ENCODE measurements at places on chromosomes 11 and 22.

DNA sequence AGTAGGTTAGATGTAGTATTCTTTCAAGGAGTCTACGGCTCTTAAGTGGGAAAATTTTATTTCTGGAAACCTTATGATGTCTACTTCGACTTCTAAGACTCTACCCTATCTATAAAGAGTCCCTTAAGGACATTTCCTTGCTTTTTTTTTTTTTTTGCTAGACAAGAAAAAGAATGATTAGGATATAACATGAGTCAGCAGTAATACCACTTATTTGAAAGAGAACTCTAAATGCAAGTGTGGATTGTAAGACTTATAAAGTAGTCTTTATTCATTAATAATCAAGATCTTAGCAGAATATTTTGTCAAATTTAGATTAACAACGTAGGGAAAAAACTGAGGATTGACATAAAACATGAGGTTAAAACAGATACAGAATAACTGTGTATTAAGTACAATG, 71.0 kb downstream of the DKK3 start:
- no peak for ATAC-seq

GRCh38 chr22:44822534-44822933, 70.2 kb downstream of the ARHGAP8 start:
- ATAC-seq, result no peak

DNA sequence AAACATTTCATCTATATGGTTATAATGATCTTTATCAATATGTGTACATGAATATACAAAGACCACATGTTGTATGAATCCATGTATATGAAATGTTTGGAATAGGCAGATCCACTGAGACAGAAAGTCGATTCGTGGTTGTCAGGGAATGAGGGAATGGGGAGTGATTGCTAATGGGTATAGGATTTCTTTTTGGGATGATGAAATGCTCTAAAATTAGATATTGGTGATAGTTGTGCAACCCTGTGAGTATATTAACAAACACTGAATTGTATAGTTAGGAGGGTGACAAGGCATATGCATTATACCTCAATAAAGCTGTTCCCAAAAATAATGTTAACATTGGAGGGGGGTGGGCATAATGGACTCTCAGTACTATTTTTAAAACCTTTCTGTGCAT, 5.0 kb upstream of the PTPMT1 start:
- ATAC-seq, result no peak

- ATAC-seq, result no peak
Observed at GRCh38 chr11:84543367-84544159, 1083.6 kb downstream of the DLG2 start.

DNA sequence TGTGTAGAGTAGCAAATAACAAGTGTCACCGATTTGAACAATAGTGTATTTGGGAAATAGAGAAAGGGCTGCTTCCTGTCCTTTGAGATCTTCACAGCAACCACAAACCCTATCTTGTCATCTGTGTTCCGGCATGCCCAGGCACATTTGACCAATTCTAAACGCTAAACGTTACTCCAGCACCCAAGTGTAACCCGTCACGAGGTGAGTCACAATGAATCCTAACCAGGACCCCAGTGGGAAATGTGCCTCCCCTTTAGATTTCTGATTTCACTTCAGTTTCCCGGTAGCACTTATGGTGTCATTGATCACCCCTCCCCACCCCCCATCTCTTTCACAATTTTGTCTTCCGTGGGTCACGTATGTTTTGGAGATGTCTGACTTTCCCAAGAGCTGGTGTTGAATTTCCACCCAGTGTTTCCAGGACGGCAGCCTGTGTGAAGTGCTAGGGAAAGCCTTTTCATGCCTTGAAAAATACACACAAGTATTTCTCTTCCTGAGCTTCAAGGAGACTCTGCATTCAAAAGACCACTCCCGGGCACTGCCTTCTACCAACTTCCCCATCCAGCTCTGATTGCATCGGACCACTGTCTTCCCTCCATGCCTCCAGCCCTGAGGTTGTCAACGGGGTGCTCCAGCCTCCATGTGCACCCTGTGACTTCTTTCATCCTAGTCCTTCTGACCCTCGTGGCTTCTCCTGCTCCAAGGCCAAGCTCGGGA, 10.5 kb upstream of the C11orf24 start:
- peak; percentile 28 for ATAC-seq

DNA sequence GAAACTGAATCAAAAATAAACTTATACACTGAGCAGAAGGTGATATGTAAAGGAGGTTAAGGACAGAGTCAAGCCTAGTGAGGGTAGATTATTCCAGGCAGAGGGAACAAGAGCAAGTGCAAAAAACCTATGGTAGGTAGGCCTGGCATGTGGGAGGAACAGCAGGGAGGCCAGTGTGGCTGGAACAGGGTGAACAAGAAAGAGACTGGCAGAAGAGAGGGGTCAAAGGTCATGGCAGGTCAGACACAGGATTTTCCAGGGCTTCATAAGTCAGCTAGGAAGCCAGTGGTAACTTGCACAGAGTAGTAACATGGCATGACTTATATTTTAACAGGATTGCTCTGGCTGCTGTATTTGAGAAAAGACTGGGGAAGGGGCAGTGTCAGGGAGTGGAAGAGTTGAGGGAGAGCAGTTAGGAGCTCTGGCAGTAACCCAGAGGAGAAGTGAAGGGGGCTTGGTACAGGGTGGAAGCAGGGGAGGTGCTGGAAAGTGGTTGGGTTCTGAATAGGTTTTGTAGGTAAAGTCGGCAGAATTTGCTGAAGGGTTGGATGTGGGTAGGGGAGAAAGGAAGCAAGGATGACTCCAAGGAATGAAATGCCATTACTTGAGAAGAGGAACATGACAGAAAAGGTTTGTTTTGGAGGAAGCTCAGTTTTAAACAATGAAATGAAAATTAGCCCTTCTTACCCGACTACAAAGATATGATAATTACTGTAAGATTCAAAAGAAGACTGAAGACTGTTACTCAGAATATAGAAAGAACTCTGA, 86.2 kb downstream of the ZNRF3 start:
- no peak for ATAC-seq

- peak; percentile 48 for ATAC-seq
Observed at GRCh38 chr22:40525250-40525884, 111.2 kb downstream of the MRTFA start.

GRCh38 chr11:130675917-130676316, 227.5 kb downstream of the ADAMTS15 start:
- no peak for ATAC-seq

- peak; percentile 1 for ATAC-seq
Observed at GRCh38 chr11:65100674-65101350, 4.8 kb downstream of the VPS51 start.

GRCh38 chr11:67548555-67549110, 25.4 kb upstream of the CABP2 start:
- ATAC-seq, result no peak

DNA sequence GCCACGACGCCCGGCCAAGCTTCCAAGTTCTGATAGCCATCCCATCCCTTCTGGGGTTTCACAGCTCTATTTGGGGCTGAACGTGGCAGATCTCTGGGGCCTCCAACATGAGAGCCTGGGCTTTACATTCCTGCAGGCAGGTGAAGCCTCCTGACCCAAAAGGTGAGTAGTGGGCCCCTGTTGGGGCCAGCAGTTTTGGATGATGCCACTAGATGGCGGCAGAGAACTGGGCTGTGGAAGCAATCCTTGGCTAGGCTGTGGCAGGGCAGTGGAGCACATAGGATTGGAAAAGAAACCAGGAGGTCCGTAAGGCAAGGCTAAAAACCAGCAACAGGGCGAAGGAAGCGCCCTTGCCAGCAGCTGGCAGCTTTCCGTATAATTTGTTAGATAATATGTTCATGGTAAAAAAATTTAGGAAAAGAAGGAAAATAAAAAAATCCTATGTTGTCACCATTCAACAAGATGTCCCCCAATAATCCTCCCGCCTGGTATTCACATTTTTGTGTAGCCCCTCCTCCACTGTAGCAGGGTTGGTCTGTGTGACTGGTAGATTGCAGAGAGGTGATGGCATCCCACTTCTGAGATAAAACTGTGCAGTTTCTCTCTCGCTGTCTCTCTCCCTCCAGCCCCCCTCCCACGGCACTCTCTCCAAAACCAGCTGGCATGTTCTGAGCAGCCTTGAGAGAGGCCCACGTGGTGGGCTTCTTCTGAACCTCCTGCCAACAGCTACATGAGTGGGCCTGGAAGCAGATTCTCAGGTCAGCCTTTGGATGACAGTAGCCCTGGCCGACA, 43.6 kb upstream of the OR4B1 start:
- peak; percentile 83 for ATAC-seq

- ATAC-seq, result no peak
Observed at GRCh38 chr11:116420030-116420429, 352.8 kb downstream of the BUD13 start.

DNA sequence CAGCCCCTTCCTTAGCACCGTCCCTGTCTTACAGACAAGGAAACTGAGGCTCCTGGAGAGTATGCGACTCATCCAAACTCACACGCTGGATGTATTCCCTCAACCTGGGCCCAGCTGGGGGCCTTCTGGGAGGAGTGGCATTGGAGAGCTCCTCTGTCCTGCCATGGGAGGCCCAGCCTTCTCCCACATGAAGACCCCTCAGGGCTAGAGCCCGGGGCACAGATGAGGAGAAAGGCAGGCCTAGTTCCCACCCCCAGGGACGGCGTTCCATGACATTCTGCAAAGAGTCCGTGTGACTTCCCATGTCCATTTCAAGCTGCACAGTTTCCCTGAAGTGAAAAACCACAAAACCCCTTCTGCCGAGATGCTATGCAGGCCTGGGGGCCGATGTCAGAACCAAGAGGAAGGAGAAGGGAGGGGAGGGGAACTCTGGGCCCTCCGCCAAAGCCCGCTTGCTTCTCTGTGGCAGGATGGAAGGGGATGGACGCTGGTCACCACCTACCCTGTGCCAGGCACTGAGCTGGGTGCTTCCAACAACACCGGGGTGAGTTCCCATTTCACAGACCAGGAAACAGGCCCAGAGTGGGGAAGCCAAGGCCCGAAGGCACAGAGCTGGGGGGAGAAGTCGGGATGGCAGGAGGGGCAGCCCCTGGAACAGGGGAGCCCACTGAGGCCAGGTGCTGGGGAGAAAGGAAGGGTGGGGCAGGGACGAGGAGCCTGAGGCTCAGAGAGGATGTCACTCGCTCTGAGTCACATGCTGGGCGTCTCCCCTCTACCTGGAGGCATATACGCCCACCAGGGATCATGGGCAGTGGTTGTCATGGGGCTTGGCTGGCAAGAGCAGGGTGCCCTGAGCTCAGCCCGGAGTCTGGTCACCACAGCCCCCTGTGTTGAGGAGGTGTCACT, 15.7 kb downstream of the RAC2 start:
- ATAC-seq, result peak; percentile 22

- peak; percentile 79 for ATAC-seq
Observed at GRCh38 chr11:47924184-47924691, 56.1 kb upstream of the PTPRJ start.

DNA sequence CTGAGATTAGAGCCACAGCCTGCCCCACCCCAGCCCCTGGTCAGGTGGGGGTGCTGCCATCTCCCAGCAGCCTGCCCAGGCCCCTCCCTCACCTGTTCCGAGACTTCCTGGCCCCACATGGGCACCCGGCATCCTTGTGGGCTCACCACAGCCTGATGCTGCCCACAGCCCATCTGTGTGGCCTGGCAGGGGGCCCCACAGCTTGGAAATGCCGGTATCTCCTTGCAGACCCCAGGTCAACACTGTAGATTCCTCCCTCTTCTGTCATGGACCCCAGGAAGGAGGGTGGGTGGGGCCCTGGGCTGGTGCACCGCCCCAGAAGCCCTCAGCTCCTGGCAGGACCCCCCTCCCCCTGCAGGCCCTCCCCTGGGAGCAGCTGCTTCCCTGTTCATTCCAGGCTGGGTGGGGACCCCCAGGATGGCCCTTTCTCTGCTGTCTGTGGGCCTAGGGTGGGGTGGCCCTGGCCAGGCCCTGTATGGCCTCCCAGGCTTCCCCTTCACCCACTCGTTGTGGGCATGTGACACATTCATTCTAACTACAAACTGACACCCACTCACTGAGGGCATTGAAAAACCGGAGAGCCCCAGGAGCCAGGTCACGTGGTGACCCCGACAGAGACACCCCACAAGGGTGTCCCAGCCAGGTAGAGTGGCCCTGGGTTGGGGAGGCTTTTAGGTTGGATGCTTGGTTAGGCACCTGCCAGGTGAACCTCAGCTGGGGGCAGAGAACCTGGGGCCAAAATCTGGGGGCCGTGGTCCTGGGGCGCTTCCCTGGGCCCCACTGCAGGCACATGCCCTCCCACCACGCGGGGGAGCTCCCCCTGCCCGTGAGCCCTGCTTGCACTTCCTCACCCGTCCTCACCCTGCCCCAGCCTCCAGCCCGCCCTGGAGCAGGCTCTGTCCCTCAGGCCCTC, 44.1 kb upstream of the CCDC188 start:
- no peak for ATAC-seq

- no peak for ATAC-seq
Observed at GRCh38 chr11:128239306-128239705, 348.1 kb downstream of the ETS1 start.

- ATAC-seq, result no peak
Observed at GRCh38 chr11:35911616-35912165, 32.2 kb upstream of the LDLRAD3 start.

GRCh38 chr11:1935156-1936071, 11.7 kb upstream of the MRPL23 start:
- no peak for ATAC-seq

DNA sequence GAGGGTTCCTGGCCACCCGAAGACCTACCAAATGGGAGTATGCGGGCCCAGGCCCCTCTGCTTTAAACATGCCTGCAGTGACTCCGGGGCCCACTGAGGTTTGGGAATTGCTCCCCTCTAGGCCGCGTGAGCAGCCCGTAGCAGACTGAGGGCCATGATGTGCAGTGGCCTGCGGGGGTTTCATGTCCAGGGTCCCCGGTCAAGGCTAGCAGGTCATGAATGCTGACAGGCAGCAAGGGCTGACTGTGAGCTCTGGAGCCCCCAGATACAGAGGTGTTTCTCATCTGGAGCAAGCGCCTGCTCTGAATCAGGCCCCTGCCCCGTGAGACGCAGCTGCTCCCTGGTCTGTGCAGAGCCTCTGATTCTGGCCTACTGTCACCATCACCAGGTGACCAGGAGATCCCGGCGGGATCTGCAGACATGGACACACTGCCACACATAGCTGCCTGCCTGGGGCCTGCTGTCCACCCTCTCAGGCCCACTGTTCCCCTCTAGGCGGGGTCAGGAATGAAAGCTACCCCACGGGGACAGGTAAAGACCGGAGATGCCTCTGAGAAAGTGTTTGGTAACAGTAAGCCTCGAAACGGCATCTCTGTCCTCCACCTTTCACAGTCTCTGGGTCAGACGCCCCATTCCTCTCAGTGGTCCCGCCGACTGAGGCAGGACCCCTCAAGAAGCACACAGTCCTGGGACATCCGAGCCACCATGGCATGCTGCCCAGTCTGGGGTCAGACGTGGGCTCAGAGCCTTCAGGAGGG, 73.3 kb downstream of the PARVB start:
- no peak for ATAC-seq
